HTR-8/SVneo (cell line): ENCODE measurements at places on chromosomes 5 and 9.

GRCh38 chr9:127781806-127782205 lies 3.3 kb upstream of the SH2D3C start:
- no peak for DNase-seq

GRCh38 chr5:104045987-104046386 lies 483.4 kb upstream of the NUDT12 start:
- no peak for DNase-seq

DNA sequence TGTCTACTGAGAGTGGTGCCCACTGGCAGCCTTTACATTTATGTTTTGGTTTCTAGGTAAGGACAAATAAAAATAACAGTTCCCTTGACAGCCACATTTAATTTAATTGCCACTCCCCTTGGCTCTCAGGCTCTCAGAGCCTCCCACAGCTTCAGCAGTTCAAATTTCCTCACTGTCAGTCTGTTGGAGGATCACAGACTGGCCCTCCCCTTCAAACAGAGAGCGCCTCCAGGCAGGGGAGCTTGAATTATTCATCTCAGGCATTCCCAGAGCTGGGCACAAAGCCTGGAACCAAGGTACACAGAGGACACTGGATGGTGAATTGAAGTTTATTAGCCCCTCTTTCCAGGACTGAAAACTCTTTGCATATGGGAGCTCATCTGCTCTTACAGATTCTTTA lies 407.7 kb downstream of the SPOCK1 start:
- peak; percentile 24 for DNase-seq

DNA sequence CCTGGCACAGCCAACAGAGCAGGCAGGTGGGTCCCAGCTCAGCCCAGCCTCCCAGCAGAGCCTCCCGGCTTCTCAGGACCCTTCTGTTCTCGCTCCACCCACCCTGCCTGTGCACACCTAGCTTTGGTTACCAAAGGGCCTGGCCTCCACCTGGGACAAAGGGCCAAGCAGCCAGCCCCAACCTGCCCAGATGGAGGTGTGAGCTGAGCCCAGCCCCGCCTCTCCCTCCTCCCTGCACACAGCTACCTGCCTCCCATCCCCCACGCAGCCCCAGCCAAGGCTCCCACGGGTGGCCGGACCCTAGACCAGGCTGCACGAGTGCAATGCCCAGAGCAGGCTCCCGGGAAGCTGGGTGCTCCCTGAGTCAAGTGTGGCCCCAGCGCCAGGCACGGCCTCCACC lies 5.6 kb downstream of the TPRN start:
- DNase-seq, result no peak

DNA sequence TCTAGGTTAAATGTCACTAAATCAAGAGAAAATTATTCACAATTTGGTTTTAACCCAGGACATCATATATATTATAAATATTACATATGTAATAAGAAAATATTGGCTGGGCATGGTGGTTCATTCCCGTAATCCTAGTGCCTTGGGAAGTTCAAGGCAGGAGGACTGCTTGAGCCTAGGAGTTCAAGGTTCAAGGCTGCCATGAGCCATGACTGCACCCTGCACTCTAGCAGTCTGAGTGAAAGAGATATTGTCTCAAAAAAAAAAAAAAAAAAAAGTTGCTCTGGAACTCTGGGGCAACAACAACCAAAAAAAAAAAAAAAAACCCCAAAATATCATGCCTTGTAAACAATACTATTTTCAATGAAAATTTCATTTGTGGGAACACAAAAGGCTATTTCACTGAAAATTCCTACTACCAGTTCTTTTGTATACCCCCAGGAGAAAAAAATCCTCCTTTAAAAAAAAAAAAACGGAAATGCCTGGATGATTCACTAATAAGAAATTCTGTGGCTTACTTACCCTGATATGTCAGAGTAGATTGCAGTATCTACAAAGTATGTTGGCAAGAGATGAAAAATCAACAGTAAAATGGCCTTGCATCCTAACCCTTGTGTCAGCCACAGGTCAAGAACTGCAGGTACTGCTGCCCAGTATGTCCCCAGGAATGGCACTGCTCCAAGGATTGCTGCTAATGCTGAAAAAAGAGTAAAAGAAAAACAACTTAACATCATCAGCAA lies 22.6 kb upstream of the CTNNAL1 start:
- peak; percentile 78 for DNase-seq

DNA sequence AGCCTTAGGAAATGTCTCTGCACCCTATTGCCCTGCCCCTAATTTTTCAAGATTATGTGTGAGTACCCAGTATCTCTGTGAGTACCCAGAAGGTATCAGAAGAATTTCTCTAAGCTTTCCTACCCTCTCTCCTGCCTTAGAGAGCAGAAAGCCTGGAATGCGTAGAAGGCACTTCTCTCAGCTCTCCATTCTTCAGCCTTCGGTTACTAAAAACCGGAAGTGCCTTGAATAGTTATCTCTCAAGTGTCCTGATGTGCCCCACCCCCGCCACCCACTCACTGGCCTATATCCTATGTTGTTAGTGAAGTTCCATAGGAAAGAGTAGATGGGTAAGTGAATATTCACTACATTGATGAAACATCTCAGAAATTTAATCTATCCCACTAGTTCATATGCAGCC lies 210.7 kb upstream of the CDH10 start:
- no peak for DNase-seq

GRCh38 chr5:144352330-144352729 lies 181.7 kb downstream of the KCTD16 start:
- no peak for DNase-seq

DNA sequence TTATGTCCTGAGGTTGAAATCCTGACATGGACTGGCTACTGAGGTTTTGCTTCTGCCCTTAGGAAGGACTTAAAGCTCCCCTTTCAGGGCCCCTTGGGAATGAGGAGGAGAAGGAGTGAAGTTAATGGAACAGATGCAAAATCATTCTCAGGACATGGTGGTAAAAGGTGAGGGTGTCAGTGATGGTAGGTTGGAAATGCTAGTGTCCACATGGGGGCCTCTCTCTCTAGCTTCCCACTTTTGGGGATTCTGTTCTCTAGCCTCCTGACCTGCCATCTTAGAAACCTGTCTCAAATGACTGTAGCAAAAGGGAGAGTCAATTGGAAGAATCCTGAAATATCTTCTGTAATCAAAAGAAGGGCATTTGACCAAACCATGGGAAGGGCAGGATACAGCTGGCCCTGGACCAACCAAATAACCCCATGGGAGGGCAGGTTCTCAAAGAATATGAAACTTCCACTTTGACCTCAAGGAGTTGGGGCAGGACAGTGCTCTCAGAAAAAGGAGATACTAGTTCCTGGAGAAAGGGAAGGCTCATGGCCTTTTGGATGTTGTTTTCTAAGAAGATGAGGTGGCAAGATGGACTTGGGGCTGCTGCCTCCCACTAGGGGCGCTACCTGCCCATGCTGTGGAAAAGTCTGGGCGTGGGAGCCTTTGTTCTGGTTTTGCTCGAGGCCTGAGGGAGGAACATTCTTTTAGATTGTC lies 21.2 kb upstream of the MLANA start:
- no peak for DNase-seq

DNA sequence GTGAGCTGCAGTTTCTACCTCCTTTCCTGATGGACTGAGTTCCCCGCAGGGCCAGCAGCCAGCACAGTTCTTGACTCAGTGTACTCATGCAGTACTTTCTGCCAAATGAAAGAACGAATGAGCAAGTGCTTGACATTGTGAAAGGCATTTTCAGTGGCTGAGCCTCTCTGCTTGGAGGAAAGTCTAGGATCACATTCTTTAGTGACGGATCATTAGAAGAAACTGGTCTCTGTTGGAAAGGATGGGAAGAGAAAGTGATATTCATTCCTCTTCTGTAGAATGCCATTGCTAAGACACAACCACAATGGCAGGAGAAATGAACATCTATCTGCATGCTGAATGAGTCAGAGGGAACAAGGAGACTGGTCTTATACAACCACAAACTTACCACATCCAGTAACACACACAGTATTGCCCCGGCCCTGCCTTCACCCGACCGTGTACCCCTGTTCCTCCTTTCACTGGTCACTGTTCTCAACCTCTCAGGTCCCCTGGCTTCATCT lies 206.9 kb downstream of the CRB2 start:
- peak; percentile 21 for DNase-seq
